ENCODE measurements at places on chromosomes 12 and 14. TPM values are rescaled to one million over a fixed set of nuclear protein-coding genes. Genes with fewer than 3 reads are reported as not detected.

HRK gene
- not detected for polyA plus RNA-seq

OVCH1 gene
- not detected for polyA plus RNA-seq

KCNA1 gene
- polyA plus RNA-seq: not detected

AKAP5 gene
- 0.18 TPM for polyA plus RNA-seq

OS9 gene
- polyA plus RNA-seq: 206 TPM

LMO3 gene
- not detected for polyA plus RNA-seq

LRRC74A gene
- polyA plus RNA-seq: not detected

ITPR2 gene
- polyA plus RNA-seq: 24.6 TPM

TAPBPL gene
- 14.0 TPM for polyA plus RNA-seq

CAPS2 gene
- polyA plus RNA-seq: 0.11 TPM

TBX3 gene
- polyA plus RNA-seq: 42.4 TPM

VDR gene
- 0.08 TPM for polyA plus RNA-seq

WNT1 gene
- not detected for polyA plus RNA-seq

STYK1 gene
- polyA plus RNA-seq: not detected

ZCRB1 gene
- polyA plus RNA-seq: 35.9 TPM

ART4 gene
- 15.9 TPM for polyA plus RNA-seq

CISTR gene
- polyA plus RNA-seq: not detected
